ENCODE measurements at places on chromosomes 3 and 15.

- no peak for DNase-seq
Observed at GRCh38 chr3:63795438-63795837, 23.7 kb upstream of the C3orf49 start.

DNA sequence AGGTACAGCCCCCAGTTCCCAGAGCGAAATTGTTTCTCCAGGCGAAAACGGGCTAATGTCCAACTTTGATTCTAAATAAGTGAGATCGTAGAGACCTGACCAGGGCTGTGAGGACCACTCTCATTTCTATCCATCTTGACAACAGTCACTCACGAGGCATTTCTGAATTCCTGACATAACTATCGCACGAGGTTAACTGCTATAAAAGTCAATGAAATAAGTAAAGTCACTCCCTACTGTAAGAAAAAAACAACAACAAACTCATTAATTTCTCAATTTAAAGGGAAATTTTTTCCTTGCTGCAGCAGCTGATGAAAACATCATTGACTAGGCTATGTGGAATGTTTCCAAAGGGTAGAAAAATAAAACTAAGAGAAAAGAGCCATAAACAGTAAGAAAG lies 69.1 kb downstream of the GREM1 start:
- DNase-seq: no peak

DNA sequence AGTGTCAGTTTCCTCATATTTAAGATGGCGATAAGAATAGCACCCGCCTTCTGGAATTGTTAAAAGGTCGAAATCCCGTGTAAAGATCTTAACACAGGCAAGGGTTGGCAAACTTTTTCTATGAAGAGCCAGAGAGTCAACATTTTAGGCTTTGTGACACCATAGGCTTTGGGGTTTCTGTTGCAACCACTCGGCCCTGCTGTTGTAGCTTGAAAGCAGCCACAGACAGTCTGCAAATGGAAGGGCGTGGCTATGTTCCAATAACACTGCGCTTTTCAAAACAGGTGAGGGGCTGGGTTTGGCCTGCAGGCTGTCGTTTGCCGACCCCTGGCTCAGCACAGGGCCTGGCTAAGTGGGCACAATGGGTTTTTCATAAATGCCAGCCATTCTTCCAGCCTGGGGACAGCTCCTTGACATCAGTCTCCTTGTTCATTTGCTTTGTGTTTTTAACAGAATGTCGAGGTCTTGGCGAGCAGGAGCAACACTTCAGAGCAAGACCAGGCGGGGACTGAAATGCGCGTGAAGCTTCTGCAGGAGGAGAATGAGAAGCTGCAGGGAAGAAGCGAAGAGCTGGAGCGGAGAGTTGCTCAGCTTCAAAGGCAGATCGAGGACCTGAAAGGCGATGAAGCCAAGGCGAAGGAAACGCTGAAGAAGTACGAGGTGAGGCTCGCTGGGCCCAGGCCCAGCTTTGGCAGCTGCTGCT lies 75.2 kb upstream of the MYZAP start:
- no peak for DNase-seq

- no peak for DNase-seq
Observed at GRCh38 chr3:141477224-141477623, 9.6 kb upstream of the RASA2 start.

GRCh38 chr15:25682340-25682739 lies 180.8 kb downstream of the ATP10A start:
- DNase-seq: no peak

GRCh38 chr3:103055021-103055520 lies 620.3 kb downstream of the ZPLD1 start:
- no peak for DNase-seq

- no peak for DNase-seq
Observed at GRCh38 chr3:194189243-194189791, 53.4 kb downstream of the HES1 start.

- DNase-seq: no peak
Observed at GRCh38 chr3:69932501-69932900, 67.0 kb upstream of the SAMMSON start.

DNA sequence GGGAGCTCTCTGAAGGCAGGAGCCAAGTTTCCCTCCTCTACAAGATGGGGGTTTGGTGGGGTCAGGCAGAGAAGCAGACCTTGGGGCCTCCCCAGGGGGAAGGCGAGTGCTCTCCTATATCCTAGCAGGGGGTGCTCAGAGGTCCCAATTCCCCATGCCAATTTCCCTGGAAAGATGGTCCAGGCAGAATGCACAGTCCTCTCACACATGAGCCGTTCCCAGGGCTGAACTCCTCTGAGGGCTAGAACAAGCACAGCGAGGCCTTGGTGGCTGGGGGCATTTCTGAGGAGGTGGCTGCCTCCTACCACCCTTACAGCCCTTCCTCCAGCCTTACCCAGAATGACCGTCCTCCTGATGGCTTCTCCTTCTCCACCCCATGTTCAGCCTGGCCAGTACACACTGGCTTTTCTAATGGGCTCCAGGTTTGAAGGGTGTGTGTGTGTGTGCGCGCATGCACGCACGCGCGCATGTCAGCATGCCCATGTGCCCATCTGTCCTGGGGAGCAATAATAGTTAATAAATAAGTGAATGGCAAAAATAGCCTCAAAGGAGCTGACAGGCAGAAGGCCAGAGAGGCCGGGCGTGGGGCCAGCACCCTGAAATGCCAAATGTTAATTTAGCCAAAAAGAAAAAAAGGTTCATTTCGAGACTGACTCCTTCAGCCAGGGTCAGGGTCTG lies 24.4 kb downstream of the ADCY5 start:
- DNase-seq: no peak

GRCh38 chr3:107660306-107660976 lies 137.7 kb downstream of the BBX start:
- no peak for DNase-seq

DNA sequence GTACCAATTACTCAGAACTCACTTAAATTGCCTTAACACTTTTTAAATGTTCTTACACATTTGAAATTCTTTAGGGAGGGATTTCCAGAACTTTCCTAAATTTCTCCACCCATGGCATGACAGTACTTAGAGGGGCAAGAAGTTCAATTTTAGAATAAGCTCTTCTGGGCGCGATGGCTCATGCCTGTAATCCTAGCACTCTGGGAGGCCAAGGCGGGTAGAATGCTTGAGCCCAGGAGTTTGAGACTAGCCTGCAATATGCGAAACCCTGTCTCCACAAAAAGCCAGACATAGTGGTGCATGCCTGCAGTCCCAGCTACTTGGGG lies 10.6 kb downstream of the FAM131A start:
- no peak for DNase-seq

DNA sequence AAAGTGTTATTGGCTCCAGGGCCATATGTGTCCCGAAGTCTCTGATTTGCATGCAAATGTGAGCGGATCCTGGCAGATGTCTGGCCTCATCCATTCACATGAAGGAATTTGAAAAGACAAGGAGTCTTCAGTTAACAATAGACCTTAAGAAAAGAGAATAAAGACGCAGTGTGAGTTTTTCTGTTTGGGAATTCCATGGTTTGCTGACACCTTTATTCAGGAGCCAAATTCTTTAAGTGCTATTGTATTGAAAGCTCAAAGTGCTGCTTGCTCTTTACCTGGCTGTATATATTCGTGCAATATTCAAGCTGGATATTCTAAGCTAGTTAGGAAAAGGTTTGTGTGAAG lies 2.2 kb downstream of the LRRN1 start:
- peak; percentile 82 for DNase-seq

GRCh38 chr3:196117809-196118208 lies 35.9 kb upstream of the TFRC start:
- DNase-seq: no peak

DNA sequence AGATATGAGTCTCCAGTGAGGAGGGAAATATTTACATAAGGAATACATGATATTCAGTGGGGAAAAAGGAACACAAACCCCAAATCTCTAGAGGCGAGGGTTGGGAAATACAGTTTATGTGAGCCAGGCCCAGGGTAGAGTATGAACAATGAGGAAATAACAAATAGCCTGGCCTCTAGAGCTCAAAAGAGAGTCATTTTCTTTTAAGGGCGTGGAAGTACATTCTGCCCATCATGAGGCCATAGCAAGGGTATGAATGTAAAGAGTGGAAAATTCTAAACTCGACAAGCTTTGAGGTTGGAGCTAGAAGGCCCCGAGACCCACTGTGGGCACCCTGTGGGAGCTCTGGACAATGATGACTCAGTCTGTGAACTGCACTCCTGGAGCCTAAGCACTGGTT lies 27.8 kb upstream of the IGF2BP2 start:
- no peak for DNase-seq

DNA sequence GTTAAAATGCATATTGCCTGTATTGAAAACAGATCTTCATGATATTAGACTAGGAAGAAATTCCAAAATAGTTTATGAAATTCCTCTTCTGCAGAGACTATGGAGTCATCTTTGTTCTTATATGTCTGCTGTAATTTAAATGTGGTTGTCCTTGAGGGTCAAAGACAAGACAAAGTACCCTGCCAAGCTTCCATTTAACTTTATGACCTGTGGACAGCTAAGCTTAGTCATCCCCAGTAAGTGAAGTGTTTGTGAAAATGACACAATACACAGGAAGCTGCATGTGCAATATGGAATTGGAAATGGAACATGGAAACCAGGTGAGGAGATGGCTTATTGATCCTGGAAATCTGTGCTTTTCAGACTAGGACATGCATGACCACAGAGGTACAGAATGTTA lies 68.5 kb upstream of the GBE1 start:
- DNase-seq: no peak

Measured in NT2/D1 (cell line).